ENCODE measurements at places on chromosomes 12 and 14.

- DNase-seq, result no peak
Measured at GRCh38 chr12:52389313-52390207, 4.1 kb upstream of the KRT84 start.

GRCh38 chr14:89988787-89989186 is 33.1 kb downstream of the TDP1 start:
- DNase-seq, result no peak

GRCh38 chr14:80781972-80782367 is 159.6 kb downstream of the CEP128 start:
- DNase-seq, result no peak

DNA sequence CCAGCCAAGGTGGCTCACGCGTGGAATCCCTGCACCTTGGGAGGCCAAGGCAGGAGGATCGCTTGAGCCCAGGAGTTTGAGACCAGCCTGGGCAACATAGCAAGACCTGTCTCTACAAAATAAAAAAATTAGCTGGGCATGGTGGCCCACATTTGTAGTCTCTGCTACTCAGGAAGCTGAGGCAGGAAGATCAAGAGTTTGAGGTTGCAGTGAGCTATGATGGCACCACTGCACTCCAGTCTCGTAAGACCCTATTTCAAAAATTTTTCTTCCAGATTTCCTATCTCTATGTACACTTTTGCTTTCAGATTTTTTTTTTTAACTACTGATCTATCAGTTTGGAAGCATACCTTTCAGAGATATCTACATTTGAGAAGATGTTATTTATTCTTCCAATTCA is 15.3 kb downstream of the SNX6 start:
- no peak for DNase-seq

- no peak for DNase-seq
Measured at GRCh38 chr12:110578694-110579534, 4.2 kb downstream of the PPTC7 start.

DNA sequence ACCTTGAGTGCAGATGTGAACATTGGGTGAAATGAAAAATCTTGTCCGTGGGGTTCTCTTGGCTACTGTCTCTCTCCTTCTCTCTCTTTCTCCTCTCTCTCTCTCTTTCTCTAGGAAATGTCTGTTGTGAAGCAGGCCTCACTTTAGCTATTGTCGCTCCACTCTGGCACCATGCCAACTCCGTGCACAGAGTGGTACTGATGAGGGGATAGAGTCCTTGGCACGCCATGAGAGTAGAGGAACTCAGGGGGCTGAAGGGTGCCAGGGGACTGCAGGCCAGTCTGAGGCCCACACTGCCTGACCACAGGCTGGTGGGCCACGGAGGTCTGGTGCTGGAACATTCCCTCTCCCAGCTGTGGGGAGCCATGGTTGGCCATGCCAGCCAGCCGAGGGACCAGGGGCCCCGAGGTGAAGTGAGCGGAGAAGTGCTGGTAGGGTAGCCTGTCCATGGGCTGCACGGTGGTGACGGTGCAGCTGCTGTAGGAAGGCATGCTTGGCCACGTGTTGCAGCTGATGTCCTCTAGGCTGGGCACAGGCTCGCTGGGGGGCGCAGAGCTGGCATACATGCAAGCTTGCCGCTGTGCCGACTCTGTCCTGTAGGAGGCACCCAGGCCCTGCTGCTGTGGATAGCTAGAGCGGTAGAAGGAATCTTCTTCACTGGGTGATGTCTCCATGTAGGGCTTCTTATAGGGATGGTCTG is 50.4 kb downstream of the TBX5 start:
- DNase-seq, result no peak

DNA sequence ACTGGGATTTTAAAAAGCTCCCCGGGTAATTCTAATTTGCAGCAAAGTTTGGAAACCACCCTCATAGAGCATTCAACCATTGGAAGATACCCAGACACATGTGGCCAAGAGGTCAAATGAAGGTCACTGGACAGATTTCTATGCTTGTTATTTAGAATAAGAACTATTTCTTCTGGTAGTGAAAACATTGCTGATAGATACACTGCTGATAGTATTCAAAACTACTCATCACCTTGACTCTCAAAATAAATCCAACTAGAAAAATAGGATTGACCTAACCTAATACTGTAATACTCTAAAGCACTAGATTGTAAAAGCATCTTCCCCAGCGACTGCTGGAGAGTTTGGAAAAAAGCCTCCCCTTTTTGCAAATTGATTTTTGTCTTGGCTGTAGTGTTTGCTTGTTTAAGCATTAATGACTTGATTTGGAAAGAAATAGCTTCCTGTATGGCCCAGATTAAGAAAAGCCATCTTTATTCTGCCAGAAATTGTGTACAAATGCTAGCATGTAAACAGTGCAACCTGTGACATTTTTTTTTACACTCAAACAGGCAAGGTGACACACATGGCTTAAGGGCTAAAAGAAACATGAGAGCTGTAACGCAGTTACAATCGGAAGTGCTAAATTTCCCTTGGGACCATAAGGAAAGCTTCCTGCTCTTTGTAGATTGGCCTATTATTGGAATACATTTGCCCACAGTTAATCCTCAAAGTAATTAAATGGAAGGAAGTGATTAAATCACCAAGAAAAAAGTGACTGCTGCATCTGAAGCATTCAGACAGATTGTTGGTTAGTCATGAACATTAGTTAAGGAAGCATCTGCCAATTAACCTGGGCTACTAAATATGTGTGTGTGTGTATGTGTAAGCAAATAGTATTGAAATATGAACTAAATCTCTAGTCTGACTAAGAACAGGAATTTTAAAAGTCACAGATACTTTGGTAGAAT is 356.5 kb upstream of the ATP2B1 start:
- DNase-seq, result no peak

- DNase-seq, result no peak
Measured at GRCh38 chr12:92543359-92543758, 159.4 kb upstream of the PLEKHG7 start.

DNA sequence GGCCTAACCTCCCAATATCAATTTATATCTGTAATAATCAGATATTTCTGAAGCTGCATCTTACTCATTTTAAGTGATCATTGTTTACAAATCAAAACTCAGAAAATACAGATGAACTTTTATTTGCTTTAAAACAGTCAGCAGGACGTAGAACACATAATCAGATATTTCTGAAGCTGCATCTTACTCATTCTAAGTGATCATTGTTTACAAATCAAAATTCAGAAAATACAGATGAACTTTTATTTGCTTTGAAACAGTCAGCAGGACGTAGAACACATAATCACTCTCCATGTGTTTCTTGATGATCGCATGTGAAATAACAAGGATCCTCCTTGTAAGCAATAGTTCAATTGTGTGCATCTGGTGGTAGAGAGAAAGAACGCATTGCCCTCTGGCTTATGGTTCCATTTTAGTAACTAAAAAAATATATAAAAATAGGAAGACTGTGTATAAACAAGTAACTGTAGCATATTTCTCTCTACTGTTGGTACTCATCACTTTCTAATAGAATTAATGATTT is 15.0 kb upstream of the TMTC2 start:
- no peak for DNase-seq

GRCh38 chr12:24232531-24232930 is 283.1 kb upstream of the SOX5 start:
- DNase-seq, result no peak

GRCh38 chr14:34425095-34425851 is 36.8 kb downstream of the SPTSSA start:
- DNase-seq, result no peak

DNA sequence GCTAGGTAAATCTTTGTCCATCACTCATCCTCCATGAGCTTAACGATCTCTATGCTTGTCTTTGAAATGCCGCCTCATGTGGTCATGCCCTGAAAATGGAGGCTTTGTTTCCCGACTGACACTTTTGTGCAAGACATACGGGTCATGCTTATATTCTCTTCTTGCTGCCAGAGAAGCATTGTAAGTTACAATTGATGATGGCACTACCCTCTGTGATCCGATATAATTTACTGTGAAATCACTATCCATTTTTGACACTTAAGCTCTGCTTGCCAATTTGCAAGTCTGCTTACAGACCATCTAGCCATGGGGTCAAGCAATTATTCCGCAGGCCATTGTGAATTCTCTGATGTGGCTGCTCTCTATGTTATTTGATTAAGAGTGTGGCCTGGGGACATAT is 650.0 kb downstream of the FLRT2 start:
- DNase-seq, result no peak

- DNase-seq, result no peak
Measured at GRCh38 chr12:131333621-131334440, 377.1 kb upstream of the SFSWAP start.

DNA sequence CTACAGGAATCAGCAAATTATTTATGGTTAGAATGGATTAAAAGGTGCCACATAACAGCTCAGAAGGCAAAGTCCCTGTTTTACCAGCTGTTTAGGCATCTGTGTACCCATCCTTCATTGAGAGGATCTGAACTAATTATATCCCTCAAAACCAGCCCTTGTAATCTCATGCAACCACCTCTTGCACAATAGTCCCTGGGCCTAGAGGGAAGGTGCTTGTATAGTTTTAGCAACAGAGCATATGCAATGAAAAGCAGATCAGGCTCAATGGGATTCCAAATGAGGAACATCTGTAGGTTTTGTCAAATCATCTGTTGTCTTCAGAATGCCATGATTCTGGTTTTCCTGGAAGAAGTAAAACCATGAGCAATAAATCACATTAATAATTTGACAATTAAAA is 26.0 kb upstream of the GLIPR1L2 start:
- no peak for DNase-seq
